Epithelial cell of alveolus of lung (primary cell): ENCODE measurements at places on chromosomes 6 and 20. TPM values are rescaled to one million over a fixed set of nuclear protein-coding genes. Genes with fewer than 3 reads are reported as not detected.

HMGCLL1 gene
- 0.39 and 5.7 TPM in 2 replicates for total RNA-seq

RBPJL gene
- not detected in 2 replicates for total RNA-seq

IRF4 gene
- not detected in 2 replicates for total RNA-seq

NKX2-2 gene
- total RNA-seq: not detected in 2 replicates

ZBTB9 gene
- 3.0 and 4.9 TPM in 2 replicates for total RNA-seq

PKIB gene
- total RNA-seq: 1.9 and 2.6 TPM in 2 replicates

ANKRD6 gene
- total RNA-seq: 1.7 and 6.9 TPM in 2 replicates

LY86 gene
- total RNA-seq: not detected in 2 replicates

SLC44A4 gene
- total RNA-seq: 1.0 TPM in 1 of 2 replicates, not detected in the other

MYL9 gene
- 31.4 and 150 TPM in 2 replicates for total RNA-seq

CCN6 gene
- total RNA-seq: not detected in 2 replicates
